Osteocyte (in vitro differentiated cells): ENCODE measurements at places on chromosomes 16 and 17. TPM values are rescaled to one million over a fixed set of nuclear protein-coding genes. Genes with fewer than 3 reads are reported as not detected.

The PRSS27 gene
- total RNA-seq, result 4.2 and 5.5 TPM in 2 replicates

GRCh38 chr17:46023783-46024388 is 24.8 kb downstream of the STH start:
- no peaks in the 10 kb centered on the region for H3K27me3 ChIP-seq
- H3K4me1 ChIP-seq, result peaks cover 3% of the 10 kb centered on the region
- peaks cover 19% of the 10 kb centered on the region for H3K36me3 ChIP-seq
- no peak for DNase-seq
- H3K4me3 ChIP-seq, result no peak overlapping the region

The MLX gene
- 34.6 and 35.8 TPM in 2 replicates for total RNA-seq

DNA sequence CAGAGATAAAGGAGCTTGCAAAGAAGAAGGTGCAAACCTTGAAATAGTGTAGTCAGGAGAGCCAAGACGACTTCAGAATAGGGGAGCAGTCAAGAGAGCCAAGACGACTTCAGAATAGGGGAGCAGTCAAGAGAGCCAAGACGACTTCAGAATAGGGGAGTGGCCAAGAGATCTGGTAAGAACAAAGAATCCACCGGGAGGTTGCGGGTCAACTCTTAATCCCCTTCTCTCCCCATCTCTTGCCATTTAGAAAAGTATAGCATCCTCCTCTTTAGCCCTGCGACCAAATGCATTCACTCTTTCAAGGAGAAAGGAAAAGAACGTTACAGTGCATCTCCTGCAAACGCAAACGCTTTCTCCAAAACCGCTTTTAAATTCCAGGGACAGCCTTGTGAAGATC is 713 bp downstream of the KNOP1 start:
- peaks cover 11% of the 10 kb centered on the region for H3K36me3 ChIP-seq
- H3K4me3 ChIP-seq, result peak overlapping the region; percentile 93
- peak overlapping the region; percentile 86 for H3K27ac ChIP-seq
- H3K27me3 ChIP-seq, result no peaks in the 10 kb centered on the region
- no peak for DNase-seq

The UBALD1 gene
- 33.6 and 38.4 TPM in 2 replicates for total RNA-seq

DNA sequence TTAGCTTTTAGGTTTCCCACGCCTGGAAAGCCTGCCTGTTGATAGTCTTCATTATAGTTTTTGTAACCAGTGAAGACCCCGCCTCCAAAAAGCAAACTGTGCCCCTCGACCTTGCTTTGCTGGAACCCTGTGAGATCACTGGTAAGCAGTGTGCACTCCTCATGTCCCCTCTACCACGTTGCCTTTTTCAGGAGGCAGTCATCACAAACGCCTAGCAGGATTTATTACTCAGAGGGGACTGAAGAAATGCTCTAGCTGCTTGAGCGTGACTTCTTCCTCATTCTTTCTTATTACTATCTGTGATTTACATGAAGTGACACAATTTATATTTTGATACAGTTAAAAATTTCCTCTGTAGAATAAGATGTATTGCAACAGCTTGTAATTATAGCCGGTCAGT is 6.5 kb upstream of the KRTAP3-1 start:
- H3K27me3 ChIP-seq, result no peaks in the 10 kb centered on the region
- DNase-seq, result no peak
- H3K27ac ChIP-seq, result no peak overlapping the region
- peaks cover 2% of the 10 kb centered on the region for H3K36me3 ChIP-seq

The KRTAP3-3 gene
- total RNA-seq, result not detected in 2 replicates

DNA sequence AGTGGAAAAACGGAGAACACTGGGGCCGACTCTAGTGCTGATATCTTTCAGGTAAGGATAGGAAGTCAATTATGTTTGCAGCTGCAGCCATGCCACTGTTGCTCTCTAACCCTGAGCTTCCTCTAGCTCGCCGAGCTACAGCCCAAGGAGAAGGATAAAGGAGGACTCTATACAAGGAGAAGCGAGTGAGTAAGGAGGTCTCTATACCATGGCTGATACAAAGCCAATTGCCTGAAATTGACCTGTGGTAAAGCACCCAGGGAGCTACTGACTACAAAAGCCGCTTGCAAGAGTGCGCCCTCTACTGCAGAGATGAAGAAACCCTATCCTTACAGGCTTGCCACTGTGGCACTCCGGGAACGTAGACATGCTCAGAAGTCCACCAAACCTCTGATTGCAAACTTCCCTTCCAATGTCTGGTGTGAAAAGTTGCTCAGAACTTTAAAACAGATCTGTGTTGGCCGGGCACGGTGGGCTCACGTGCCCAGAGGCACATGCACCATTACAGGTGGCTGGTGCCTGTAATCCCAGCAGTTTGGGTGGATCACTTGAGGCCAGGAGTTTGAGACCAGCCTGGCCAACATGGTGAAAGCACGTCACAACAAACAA is 10.8 kb upstream of the SLC46A1 start:
- no peak for DNase-seq
- H3K4me1 ChIP-seq, result no peaks in the 10 kb centered on the region
- no peak overlapping the region for H3K4me3 ChIP-seq
- H3K27ac ChIP-seq, result no peak overlapping the region

- H3K4me1 ChIP-seq, result peaks cover 15% of the 10 kb centered on the region
- no peak overlapping the region for H3K27ac ChIP-seq
- peak; percentile 92 for DNase-seq
- no peaks in the 10 kb centered on the region for H3K36me3 ChIP-seq
These were observed 2.9 kb downstream of the GNAO1 start for GRCh38 chr16:56193951-56194726.

- peak overlapping the region; percentile 91 for H3K27ac ChIP-seq
- H3K4me1 ChIP-seq, result peaks cover 73% of the 10 kb centered on the region
- peak overlapping the region; percentile 18 for H3K4me3 ChIP-seq
- H3K27me3 ChIP-seq, result no peaks in the 10 kb centered on the region
These were observed 116.1 kb downstream of the METRNL start for GRCh38 chr17:83195330-83196023.

- no peak overlapping the region for H3K4me3 ChIP-seq
- H3K27me3 ChIP-seq, result peaks cover 6% of the 10 kb centered on the region
- no peaks in the 10 kb centered on the region for H3K36me3 ChIP-seq
- H3K4me1 ChIP-seq, result peaks cover 3% of the 10 kb centered on the region
These were observed 341.2 kb upstream of the ZFHX3 start for GRCh38 chr16:73389085-73389484.
